NCI-H187 (cell line): ENCODE measurements at places on chromosomes 6 and 20.

DNA sequence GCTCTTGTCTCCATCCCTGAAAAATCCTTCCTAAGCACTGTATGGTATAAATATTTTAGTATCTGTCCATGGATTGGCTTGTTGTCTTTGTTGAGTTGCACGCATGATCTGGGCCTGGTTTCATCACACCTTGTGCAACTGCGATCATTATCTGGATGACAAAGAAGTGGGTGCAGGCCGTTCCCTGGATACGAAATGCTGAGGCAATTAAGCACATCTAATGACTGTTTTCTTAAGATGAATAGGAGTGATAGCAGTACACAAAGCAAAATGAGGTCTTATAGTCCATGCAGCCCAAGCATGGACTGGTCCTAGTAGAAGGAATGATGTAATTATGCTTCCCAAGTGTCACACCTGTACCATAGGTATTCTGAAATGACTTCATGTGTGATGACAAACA is 47.8 kb downstream of the SLC35D3 start:
- no peak for DNase-seq

DNA sequence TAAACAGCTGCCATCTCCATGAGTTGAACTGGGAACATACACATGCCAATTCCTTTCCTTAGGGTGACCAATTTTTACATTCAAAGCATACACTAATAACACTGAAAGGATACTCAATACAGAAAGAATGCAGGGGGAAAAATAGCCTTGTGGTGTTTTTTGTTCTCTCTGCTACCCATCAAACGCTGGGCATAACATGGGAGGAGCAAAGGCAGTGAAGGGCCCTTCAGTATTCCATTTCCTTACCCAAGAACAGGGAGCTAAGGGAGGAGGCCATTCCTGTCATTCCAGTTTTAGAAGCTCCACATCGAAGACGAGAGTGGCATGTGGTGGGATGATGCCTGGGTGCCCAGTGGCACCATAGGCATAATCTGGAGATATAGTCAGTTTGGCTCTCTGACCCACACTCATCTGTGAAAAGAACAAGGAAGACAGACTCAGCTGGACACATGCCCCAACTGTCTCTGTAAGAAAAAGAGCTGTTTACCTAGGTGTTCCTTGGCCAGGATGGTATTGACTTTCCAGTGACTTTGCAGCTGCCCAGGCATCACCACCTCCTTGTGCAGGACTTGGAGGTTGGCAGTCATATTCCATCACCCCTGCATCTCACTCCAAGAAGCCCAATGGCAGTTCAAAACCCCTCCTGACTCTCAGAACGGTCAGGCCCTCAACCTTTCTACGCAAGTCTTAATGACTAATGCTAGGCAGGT is 20.9 kb downstream of the FKBP1A start:
- DNase-seq: no peak

GRCh38 chr20:44056010-44056698 is 130.8 kb downstream of the JPH2 start:
- no peak for DNase-seq

- DNase-seq: no peak
These were observed 172.7 kb upstream of the MARCKS start for GRCh38 chr6:113684382-113684901.

DNA sequence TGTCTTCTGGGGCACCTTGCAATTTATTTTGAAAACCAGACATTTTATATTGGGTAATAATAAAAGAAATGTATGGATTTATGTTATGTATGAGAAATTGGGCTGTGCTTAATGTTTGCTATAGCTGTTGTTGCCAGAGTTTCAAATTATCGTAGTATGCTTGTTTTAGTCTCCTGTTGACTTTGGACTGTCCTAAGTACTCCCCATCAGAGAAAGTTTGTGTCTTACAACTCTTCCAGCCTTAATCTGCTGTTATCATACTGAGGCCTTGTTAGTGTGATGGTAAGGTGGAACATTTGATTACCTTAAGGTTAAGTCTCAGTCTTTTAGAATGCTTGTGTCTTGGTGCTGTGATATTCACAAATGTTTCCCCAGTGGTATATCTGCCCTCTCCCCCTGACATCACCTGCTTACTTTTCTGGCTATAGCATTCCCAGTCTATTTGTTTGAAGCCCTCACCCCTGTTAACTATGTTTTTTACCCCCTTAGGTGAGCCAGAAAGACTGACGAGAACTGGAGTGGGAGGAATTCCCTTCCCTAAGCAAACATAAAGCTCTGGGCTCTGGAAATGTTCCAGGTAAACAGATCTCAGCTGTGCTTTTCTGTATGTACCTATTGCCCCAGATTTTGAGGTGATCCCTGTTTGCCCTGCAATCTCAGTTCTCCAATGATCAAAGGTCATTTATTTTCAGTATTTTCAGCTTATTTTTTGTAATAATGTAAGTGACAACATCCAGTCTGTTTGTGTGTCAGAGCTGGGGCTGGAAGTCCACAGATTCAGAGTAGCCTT is 581.1 kb upstream of the CITED2 start:
- DNase-seq: no peak
